ENCODE measurements at places on chromosomes 3 and 15.

DNA sequence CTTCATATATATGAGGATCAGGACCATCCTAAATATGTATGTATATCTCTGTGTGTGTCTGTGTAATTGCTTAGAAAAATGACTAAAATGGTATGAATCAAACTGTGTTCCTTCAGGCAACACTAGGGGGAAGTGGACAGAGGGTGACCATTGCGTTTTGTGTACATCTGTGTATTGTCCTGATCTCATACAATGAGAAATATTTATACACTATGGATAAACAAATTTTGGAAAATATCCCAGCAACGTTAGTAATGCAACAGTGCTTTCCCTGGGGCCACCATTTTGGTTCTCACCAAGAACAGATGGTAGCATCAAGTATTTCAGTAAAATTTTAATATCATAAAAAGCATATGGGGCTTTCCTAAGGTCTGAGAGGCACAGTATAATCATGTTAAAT is 130.1 kb downstream of the PTPRG start:
- no peak for DNase-seq

GRCh38 chr3:151483961-151484520 is 23.2 kb upstream of the IGSF10 start:
- DNase-seq, result no peak

- no peak for DNase-seq
Observed at GRCh38 chr3:134656211-134656800, 5.5 kb upstream of the KY start.

DNA sequence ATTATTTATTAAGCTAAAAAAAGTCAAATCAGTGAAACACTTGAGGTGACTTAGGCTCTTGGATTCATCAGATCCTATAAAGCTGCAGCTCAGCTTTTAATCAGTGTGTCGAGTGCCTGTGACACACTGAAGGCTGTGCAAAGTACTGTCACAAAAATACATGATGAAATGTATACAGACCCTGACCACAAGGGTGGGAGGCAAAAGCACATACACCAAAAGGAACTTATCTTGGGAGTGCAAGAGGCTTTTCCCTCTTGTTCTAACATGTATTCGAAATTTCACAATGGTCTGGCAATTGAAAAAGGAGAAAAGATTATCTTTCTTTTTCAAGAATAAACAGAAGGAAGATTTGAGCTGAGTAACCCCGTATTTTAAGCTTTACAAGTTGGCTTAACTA is 35.9 kb downstream of the VGLL4 start:
- no peak for DNase-seq

GRCh38 chr3:72542781-72543180 is 305.5 kb downstream of the SHQ1 start:
- DNase-seq, result no peak

GRCh38 chr15:45589256-45589655 is 2.1 kb downstream of the BLOC1S6 start:
- no peak for DNase-seq

- no peak for DNase-seq
Observed at GRCh38 chr3:53027254-53027844, 18.5 kb downstream of the SFMBT1 start.

- DNase-seq, result peak; percentile 88
Observed at GRCh38 chr3:71955240-71956068, 170.5 kb upstream of the PROK2 start.

DNA sequence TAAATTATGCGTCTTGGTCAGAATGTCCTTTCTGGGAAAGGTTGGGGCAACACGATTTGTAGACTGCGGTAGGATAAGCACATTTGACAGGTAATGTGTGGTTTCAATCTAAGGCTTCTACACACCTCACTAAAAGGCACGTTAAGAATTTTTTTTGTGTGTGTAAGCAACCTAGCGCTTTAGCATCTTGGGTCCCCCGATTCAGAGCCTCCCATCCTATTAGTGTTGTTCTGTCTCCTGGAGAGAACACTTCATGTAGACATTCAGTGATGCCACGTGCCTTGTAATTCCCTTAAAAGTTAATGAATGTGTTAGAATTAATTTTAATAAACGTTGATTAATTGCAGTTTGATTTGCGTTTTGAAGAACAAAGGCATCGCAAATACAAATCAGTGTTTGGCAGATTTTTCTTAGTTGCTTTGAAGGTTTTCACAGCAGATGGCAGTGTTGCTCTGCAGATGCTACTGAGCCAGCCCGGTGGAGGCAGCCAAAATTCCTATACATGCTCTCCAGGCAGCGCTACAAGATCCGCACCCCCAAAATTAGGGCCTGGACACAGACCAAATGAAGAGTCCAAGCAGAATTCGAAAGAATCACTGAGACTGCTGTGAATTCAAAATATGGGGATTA is 63.5 kb downstream of the OTOL1 start:
- peak; percentile 70 for DNase-seq

- peak; percentile 23 for DNase-seq
Observed at GRCh38 chr3:146189519-146190173, 28.7 kb upstream of the PLOD2 start.

DNA sequence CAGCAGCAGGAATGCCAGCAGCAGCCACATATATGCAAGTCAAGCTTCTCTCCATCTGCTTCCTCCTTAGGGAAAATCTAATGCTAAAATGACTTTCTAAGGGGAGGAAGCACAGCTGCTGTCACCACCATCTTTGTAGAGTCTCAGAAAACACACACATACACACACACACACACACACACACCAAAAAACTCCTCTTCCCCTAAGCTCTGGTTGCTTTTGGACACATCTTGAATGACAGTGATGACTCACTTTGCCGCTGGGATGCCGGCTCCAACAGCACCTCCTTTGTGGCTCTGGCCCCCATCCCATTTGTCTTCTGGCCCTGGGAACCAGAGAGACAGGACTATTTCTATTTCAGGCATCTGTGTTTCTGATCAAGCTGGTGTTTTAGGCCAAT is 124.8 kb upstream of the GOLIM4 start:
- DNase-seq, result no peak
